T47D (cell line): ENCODE measurements at places on chromosomes 13 and 19.
A peak's percentile ranks its signal among the peaks of the same experiment; 100 is the strongest.

DNA sequence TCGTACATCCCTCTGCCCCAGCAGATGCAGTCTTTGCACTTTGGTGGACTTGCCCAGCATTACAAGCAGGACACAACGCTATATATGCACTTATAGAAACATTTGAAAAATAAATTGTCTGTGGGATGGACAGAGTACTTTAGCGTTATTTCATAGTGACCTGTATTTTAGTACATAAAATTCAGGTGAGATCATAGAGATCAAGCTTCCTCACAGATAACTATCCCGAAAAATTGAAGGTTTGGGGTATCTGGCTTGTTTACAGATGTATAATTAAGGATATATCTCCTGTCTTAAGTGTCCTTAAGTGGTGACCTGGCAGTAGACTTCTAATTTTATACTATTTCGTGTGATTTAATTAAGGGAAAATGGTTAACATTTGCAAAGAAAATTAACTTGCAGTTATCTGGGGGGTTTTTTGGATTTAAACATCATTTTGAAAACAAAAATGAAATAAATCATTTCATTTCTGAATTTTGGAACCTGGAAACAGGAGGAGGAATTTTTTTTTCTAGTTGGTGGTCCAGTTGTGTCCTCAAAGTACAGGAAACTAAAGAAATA is 977 bp upstream of the MAB21L1 start:
- no peak for DNase-seq

DNA sequence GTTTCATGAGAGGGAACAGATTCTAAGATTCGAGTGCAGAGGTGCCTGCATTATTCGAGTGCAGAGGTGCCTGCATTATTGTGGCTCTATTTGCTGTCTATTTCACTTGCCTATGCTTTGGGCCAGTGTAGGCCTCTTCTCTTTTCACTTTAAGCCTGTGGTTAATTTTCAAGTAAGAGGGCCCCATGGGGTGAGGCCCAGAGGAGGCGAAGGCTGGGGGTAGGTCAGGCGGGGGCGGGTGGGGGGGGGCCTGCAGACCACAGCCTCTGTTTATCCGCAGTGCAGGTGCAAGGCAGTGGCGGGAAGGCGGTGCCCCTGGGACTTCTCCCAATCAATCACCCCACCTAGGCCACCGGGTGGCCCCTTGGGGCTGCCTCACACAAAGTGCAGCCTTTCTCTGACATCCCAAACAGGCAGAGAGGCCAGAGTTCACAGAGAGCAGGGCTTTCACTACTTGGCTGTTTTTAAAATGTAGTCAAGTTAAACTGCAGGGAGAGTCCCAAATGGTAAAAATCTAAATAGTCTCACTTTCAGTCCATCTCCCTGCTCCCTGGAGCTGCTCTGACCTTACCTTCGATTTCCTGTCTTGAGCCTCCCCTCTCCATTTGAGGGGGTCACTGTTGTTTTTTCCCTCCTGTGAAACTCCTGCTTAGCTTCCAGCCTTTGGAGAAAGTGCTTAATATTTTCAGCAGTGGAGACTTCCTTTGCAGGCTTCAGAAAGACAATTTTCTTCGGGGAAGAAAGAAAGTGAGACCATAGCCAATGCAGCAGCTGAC is 249.0 kb downstream of the DLEU7 start:
- DNase-seq, result no peak

DNA sequence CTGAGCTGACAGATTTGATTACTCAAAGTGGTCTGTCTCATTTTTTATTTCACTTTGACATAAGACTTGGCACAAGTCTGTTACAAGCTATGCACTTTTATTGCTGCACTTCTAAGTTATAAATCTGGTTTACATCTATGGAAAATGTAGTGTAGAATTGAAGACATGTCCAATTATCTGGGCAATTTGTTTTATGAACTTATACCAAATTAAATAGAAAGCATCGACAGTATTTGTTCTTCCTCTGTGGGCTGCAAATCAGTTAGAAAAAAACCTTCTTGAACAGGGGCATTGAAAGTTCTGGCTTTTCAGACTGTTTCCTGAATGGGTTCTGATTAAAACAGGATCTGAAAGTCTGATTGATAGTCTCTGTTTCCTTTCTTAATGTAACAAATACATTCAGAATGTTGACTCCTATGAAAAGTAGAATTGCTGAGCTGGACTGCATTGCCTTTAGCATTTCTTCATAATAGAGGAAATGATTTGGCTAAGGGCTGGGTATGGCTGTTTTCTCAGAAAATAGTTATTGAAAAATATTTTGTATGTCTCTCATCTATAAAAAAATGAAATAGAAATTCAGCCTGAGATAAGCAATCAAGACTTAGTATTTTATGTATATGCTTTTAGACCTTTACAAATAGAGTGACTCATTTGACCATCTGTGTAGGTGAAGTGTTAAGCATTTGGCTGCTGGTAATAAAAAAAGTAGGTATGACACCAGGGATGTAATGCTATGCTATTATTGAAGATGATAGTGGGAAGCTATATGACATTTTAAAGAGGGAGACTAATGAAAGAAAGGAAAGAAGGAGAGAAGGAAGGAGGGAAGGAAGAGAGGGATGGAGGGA is 210.9 kb upstream of the SPRY2 start:
- no peak for DNase-seq

DNA sequence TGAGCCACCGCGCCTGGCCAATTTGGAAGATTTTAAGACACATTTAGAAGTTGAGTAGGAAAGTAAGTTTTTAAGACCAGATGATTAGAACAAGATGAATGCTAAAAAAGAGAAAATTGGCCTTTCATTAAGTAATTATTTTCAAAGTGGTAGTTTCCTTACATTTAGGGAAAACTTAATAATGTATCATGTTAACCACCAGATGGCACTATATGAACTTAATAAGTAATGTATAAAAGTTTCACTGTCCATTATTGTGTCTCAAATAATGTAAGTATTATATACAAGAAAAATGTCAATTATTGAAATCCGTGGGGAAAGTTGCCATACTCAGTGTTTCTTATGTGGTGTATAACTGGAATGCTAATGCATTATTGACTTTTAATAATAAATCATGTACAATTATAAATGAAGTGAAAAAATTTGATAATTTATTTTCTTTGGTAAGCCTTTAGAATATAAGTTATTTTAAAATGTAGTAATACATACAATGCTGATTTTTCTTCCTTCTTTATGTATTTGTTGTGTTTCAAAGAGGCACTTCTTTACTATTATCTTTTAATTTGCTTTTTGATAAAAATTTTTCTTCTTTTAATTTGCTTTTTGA is 29.2 kb downstream of the COG6 start:
- DNase-seq, result peak; percentile 35

- DNase-seq, result peak; percentile 97
Observed at GRCh38 chr19:12840091-12841079, 2.1 kb downstream of the MAST1 start.

- no peak for DNase-seq
Observed at GRCh38 chr13:44120043-44120442, 240.3 kb downstream of the LACC1 start.

DNA sequence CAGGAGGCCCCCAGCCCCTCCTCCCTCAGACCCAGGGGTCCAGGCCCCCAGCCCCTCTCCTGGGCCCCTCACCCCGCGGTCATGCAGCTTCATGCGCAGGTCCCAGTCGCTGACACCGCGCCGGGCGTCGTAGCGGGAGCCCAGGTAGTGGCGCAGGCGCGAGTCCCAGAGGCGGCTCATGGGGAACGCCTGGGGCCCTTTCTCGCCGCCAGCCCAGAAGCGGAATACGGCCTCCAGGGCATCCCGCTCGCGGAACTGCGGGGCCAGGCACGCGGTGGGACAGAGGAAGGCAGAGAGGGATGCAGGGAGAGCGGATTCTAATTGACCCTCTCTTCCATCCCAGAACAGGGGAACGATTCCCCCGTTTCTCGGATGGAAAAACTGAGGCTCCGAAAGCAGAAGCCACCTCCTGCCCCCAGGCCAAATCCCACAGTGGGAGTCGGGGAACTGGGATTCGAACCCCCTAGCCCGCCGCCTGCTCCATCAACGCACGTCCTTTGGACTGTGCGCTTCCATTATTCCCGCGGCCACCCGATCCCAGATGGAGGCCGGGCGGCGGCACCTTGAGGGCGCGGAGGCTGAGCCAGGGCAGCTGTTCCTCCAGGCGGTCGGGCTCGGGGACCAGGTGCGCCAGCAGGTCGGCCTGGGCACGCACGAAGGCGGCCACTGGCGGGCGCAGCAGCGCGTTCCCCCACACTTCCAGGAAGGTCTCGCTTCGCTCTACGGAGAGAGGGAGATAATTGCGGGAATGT is 4.2 kb upstream of the TNNI3 start:
- DNase-seq, result no peak
